Stimulated activated CD8-positive, alpha-beta memory T cell treated with anti-CD3 and anti-CD28 coated beads, Interleukin-15, amount 100 ng/mL, for 24 hours (primary cell): ENCODE measurements at places on chromosomes 3 and 15.

GRCh38 chr15:69661446-69661845 is 208.8 kb downstream of the RPLP1 start:
- no peak for DNase-seq

DNA sequence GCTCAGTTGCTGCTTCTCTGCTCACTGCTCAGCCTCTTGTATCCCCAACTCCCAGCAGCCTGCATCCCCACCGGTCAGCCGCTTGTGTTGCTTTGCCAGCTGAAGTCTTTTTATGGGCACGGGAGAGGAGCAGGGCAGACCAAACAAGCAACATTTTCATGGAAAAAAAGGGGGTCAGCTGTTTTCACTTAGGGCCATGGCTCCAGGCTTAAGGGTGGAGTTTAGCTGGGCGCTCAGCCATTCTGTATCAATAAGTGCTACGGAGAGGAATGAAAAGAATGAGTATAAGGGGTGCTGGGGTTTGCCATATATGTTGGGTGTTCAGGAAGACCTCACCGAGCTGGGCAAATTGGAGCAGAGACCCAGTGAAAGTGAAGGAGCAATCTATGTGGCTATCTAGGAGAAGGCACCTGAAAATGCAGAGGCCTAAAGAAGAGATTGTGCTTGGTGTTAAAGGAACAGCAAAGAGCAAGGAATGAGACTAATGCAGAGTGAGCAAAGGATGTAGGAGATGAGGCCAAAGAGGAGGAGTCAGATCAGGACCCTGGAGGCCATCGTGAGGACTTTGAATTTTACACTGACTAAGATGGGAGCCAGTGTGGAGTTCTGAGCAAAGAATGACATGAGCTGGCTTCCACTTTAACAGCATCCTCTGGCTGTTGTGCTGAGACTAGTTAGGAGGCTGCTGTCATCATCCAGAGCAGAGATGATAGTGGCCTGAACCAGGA is 16.6 kb upstream of the IREB2 start:
- DNase-seq, result no peak

DNA sequence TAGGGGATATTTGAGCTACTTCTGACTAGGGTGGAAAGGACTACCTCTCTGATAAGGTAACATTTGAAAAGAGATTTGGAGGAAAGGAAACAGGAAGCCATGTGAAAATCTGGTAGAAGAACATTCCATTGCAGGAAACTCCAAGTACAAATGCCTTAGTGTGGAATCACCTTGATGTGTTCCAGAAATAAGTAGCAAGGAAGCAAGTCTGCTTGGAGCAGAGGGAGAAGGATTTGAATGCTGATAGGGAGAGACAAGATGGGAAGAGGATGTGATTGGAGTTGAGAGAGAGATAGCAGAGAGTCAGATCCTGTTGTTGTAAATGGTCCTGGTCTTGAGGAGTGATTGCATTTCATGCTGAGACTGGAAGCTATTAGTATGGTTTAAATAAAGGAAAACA is 335.1 kb upstream of the DCBLD2 start:
- DNase-seq, result no peak

GRCh38 chr3:123648696-123649405 is 64.0 kb upstream of the HACD2 start:
- no peak for DNase-seq
